ENCODE measurements at places on chromosomes 5 and 9.
A peak's percentile ranks its signal among the peaks of the same experiment; 100 is the strongest.

DNA sequence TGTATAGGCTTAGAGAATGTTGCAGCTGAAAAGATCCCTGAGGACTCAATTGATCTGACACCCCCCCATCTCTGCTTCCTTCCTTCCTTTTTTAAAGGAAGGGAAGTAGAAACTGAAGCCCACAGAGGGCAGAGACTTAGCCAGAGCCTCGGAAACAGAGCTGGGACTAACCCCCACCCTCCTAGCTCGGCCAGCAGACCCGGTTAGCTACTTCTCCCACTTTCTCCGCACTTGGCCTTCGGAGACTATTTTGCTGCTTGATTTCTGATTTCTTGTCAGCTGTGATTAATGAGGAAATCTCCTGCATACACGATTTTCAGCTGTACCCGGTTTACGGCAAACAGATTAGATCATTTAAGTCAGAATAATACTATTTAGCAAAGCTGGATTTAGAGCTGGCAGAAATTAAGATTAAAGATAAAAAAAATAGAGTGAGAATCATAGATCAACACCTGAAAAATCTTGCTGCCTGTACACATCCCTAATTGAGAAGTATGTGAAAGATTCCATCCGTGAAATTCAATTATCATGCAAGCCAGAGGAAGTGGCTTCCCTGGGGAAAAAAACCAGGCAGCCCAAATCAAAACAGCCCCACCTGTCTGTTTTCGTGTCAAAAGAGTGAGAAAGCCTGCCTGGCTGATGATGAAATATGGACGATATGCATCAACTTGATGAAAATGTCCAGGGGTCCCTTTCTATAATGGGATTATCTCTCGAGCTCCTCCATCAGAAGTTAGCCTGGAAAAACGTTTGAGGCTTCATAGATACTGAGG is 159.5 kb upstream of the SHB start:
- no peak for DNase-seq

- no peak for DNase-seq
Measured at GRCh38 chr9:116189683-116190082, 36.1 kb downstream of the PAPPA start.

DNA sequence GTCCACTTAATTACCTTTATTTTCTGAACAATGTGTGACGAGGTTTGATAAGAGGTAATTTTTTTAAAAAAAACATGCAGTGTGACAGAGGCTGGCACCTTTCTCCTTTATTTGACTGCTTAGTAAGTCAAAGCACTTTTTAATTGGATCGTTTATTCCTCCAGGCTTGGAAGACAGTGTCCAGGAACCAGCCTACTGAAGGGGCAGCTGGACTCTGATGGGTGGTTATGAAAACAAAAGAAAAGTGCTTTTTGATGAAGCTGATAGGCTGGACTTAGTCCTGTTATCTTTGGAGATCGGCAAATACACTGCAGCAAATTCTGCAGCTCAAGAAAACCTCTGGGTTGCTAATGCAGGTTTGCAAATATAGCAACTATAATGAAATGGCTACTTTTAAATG is 141.7 kb downstream of the DCP2 start:
- DNase-seq, result no peak

- no peak for DNase-seq
Measured at GRCh38 chr9:75369989-75370388, 281.7 kb downstream of the OSTF1 start.

- DNase-seq, result no peak
Measured at GRCh38 chr9:113641100-113641885, 177.8 kb downstream of the RGS3 start.

DNA sequence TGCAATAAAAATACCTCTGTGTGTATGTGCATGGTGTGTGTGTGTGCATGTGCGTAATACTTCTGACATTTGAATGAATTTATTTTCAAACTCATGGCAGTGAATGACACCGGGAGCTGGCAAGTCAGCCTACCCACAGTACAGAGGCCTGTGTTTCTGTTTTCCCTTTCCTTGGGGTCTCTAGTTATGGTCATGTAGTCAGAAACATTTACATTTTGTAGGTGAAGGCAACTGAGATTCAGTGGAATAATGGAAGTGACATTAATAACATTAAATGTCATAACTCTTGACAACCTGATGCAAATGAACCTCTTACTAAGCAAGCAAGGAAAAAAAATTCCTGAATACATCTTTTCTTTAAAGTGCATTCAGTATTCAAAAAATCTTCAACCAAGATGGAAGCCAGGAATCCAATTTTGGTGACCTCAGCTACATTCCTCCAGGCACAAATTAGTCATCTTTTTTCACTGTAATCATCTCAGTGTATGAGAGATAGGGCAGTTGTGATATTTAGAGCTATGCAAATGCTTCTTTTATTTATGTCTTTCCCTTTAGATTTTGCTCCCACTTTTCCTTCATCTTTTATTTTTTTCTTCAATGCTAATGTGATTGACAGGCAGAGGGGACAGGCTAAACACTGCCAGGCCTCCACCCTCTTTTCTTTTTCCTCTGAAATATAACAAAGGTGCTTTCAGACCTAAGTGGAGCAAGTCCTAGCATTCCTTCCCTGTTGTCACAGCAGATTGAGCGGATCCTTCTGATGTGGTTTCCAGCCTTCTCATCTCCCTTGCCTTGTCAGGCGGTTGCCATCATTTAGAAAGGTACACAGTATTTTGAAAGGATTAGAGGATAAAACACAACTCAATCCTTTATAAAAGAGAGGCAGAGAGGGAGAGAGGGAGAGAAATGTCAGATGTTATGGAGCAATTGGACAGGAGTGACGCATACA is 569.8 kb upstream of the ADAMTS16 start:
- no peak for DNase-seq

DNA sequence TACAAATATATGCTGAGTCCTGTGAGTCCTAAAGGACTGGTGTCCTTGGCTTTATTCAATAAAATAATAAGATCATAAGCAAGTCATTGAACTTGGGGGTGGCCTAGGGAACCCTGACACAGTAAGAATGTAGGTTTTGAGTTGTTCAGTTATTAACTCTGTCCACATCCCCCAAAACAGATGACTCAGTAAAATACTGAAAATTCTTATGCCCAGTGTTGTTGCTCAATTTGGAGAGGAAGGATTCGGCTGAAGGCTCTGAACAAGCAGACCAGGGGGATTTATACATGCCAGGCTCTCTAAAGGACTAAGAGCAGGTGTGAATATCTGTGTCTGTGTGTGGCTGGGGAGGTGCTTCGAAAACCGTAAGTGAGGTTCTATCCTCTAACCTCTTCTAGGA is 173.7 kb downstream of the RMI1 start:
- DNase-seq, result no peak

- peak; percentile 61 for DNase-seq
Measured at GRCh38 chr5:61319388-61320146, 12.5 kb upstream of the ZSWIM6 start.

DNA sequence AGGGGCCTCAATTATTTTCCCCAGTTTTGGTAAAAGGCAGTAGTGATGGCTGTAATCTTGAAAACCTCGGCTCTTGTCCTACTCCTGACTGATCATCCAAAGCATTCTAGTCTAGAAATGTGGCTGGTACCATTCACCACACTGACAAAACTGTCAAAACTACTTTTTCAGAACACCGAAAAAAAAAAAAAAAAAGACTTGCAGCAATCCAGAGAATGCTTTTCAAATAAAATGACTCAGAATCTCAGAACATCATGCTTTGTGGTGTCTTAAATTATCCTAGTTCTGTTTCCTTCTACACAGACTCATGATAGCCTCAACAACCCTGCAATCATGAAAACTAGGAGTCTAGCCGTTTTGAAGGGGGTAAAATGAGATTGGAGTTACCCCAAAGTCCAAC is 13.4 kb downstream of the SLC28A3 start:
- no peak for DNase-seq

- DNase-seq, result no peak
Measured at GRCh38 chr5:4065472-4066320, 470.1 kb downstream of the IRX1 start.

GRCh38 chr5:34756781-34757624 is 82.0 kb upstream of the TTC23L start:
- DNase-seq, result no peak

- DNase-seq, result peak; percentile 99
Measured at GRCh38 chr9:112717661-112718331, at the start of gene INIP. INIP (minus strand) TSS chr9:112718117; CDS start chr9:112716485, 1,632 bp downstream.

Measured in inflammatory macrophage (primary cell).